NCI-H774 (cell line): ENCODE measurements at places on chromosomes 6 and 20.

GRCh38 chr6:117270055-117270842, 4.9 kb downstream of the VGLL2 start:
- DNase-seq = no peak

GRCh38 chr20:54219751-54220426, 12.0 kb downstream of the PFDN4 start:
- DNase-seq = peak; percentile 20

DNA sequence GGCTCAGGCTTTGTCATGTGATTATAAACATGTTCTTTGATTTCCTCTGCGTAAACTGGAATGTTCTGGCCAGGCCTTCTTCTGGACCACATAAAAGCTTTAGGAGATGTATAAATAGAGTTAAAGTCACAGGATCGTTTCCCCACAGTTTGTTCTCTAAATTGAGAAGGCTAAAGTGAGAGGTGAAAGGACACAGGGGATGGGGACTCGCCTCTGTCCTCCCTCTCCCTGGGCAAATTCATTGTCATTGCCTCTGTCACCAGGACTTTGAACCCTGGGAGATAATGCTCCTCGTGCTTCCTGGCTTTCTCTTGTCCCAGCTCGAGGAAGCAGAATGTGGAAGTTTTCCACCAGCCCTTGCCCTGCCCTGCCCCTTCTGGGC, 20.3 kb upstream of the ZFAND3 start:
- DNase-seq = no peak

DNA sequence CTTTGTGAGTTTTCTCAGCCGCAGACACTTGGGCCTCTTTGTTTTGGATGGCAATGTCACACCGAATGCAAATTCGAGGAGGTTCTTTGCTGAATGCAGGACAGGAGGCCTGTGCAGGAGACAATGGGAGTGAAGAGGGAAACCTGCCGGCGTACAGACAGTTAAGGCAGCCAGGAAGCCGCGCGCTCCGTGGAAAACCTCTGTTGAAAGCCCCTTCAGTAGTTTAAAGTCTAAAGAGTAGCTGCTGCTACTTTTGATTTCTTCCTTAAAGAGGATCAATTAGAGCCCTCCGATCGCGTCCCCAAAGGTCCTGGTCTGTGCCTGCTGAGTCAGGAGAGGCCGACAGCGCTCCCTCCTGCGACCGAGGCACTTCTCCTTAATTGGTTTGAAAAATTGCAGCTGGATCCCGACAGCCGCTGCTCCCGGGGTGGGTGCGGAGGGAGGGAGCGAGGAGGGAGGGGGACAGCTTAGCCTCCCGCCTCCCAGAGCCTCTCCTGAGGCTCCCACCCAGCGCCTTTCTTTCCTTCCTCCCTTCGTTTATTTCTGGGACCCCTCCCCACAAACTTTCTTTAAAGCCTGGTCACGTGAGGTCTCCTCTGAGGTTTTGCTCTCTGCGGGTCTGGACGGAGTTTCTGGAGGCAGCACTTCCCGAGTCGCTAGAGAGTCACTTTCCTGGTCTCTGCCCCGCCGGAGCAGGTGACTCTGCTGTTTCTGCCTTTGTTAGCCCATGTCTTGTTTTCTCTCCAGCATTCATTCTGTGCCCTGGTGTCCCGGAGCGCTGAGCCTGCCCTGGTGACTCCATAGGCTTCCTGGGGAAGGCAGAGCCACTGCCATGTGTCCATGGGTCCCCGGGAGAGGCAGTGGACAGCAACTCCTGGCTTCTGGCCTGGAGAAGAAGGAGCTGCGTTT, 22.3 kb upstream of the RPP40 start:
- peak; percentile 10 for DNase-seq

- DNase-seq = no peak
Observed at GRCh38 chr6:2378046-2378657, 132.7 kb upstream of the GMDS start.

DNA sequence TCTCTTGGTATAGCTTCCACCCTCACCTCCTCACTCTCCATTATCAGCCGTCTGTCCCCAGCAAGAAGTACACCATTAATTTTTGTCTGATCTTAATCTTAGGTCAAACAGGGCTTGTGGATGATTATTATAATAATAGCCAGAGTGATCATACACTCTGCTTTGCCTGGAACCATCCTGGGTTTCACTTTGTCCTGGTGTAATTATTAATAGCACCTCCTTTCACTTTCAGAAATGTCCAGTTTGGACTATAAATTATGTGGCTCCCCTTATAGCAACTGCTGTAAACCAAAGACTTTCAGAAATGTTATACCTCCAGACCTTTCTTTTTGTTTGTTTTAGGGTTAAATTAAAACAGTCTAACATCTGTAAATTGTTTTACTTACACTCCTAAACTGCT, 951 bp upstream of the TRIM31 start:
- DNase-seq = no peak

DNA sequence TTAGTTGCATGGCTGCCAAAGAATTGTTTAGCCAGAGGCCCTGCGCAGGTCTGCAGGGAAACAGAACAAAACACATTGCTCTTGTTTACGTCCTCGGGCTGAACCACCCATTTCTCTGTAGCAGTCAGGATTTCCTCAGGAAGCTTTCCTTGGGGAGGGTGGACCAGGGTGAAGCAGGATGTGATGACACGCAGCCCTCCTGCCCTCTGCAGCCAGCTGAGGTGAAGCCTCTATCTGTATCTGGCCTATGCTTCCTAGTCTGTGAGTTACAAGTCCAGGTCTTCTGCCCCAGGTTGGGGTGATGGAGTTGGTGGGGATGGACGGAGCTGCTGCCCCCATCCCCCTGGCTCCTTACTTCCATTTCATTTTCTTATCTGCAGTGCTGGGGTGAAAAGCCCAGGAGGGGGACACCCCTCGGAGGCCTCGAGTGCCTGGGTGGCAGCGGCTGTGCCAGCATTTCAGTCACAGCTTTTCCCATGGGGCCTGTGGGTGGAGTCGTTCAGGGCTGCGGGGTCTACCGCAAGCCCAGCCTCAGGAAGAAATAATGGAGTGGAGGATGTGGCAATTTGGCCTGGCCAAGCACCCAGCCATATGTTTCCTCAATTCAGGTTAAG, 24.9 kb downstream of the SASH1 start:
- DNase-seq = no peak

GRCh38 chr6:56440551-56440981, 193.2 kb upstream of the COL21A1 start:
- DNase-seq = no peak

GRCh38 chr6:10138917-10139316, 276.0 kb downstream of the TFAP2A start:
- DNase-seq = no peak

DNA sequence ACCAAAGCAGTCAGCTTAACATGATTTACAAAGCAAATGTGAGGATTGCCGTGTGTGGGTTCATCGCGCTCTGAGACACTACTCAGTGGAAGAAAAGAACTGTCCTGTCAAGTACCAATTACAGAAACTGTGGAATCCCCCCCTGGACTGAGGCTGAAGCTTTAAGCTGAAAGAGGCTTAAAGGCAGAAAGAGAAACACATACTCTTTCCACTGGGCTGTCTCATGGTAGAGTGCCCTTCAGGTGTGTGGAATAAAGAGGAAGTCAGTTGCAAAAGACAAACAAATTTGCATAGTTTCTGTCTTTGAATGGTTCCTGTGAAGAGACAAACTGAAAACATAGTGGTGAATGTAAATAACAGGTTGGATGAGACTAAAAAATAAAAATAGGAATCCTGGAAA, 560.4 kb upstream of the SYNCRIP start:
- DNase-seq = no peak

- no peak for DNase-seq
Observed at GRCh38 chr20:50798650-50799049, 3.8 kb downstream of the BCAS4 start.

DNA sequence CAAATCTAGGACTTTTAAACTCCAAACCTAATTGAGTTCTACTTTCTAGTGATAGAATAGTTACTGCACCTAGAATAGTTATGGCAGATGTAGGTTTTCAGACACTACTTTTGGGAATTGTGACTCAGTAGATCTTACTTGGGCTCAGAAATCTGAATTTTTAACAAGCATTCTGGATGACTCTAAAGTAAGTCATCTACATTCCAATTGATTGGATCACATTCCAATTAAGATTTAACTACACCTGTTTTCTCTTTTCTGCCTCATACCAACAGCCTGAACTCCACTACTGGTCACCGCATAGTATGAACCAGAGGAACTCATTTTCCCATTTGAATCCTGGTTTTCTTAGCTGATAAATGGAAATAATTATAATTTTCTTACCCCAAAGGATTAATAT, 49.5 kb upstream of the TFAP2D start:
- no peak for DNase-seq

- no peak for DNase-seq
Observed at GRCh38 chr20:24681634-24682495, 212.4 kb downstream of the SYNDIG1 start.

DNA sequence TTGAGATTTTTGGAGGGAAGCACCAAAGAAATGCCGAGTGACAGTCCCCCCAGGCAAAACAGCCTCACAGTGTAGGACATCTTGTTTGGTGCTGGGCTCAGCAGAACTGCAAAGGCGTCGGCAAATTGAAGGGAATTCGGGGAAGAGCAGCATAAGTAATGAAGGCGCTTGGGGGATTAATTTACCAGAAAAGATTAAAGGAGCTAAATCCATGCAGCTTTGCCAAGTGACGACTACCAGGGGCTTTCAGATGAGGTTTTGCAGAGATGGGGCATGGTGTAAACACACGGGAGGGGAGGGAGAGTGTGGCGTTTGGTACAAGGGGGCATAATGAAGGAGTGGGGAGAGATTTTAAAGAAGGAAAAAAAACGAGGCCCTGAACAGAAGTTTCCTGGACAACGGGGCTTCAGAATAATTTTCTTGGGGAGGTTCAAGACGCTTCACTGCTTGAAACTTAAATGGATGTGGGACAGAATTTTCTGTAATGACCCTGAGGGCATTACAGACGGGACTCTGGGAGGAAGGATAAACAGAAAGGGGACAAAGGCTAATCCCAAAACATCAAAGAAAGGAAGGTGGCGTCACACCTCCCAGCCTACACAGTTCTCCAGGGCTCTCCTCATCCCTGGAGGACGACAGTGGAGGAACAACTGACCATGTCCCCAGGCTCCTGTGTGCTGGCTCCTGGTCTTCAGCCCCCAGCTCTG, 45.4 kb upstream of the CDH22 start:
- DNase-seq = no peak

- DNase-seq = no peak
Observed at GRCh38 chr6:47788498-47788884, 6.7 kb downstream of the OPN5 start.

GRCh38 chr6:113788586-113788985, 68.6 kb upstream of the MARCKS start:
- DNase-seq = no peak

DNA sequence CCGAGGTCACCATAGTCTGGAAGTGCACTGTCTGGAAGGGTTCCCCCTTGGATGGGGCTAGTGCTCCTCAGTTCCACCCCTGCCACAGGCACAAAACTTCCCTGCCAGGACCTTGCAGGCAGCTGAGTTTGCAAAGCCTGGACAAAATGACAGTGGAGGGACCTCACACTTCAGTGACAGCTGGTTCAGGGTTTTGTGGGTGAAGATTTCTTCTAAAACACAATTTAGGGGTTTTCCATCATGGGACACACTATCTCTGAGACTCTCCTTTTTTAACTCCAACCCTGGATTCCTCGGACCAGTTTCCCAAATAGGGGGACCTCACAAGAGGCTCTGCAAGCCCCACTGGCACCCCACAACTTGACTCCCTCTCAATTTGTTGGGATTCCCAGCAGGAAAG, 33.6 kb upstream of the PREX1 start:
- DNase-seq = no peak

- DNase-seq = no peak
Observed at GRCh38 chr6:35082046-35082732, 59.0 kb downstream of the TCP11 start.

DNA sequence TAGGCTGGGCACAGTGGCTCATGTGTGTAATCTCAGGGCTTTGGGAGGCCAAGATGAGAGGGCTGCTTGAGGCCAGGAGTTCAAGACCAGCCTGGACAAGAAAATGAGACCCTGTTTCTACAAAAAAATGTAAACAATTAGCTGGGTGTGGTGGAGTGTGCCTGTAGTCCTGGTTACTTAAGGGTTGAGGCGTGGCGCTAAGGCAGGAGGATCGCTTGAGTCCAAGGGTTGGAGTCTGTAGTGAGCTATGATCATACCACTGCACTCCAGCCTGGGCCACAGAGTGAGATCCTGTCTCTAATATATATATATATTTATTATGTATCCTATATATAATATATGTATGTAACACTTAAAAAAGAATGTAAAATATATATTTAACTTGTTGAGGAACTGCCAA, 7.9 kb upstream of the ABRACL start:
- DNase-seq = no peak

- no peak for DNase-seq
Observed at GRCh38 chr20:25695532-25696370, 902 bp downstream of the ZNF337 start.

DNA sequence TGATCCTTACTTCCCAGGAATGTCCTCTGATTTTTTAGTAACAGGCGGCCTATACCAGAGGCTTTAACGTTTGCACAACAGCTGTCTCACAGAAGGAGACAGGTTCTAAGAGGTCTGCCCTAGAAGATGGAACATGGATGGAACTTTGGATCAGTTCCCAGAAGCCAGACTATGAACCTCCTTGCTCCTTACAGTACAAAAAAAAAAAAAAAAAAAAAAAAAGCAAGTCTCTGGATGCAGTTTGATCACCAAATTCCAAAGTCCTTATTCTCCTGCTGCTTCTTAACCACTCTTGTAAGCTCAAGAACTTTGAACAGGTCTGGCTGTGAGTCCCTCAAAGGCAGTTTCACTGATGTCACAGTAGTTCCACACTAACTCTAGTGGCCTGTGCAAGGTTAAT, 2.0 kb upstream of the TRMT11 start:
- DNase-seq = no peak

- DNase-seq = no peak
Observed at GRCh38 chr6:151869345-151869744, 61.9 kb downstream of the ESR1 start.

- DNase-seq = peak; percentile 36
Observed at GRCh38 chr20:17646209-17646960, 35.7 kb downstream of the RRBP1 start.

- DNase-seq = no peak
Observed at GRCh38 chr20:20089018-20089417, 36.7 kb downstream of the CFAP61 start.

GRCh38 chr20:34544109-34544796, 14.3 kb upstream of the MAP1LC3A start:
- DNase-seq = no peak

DNA sequence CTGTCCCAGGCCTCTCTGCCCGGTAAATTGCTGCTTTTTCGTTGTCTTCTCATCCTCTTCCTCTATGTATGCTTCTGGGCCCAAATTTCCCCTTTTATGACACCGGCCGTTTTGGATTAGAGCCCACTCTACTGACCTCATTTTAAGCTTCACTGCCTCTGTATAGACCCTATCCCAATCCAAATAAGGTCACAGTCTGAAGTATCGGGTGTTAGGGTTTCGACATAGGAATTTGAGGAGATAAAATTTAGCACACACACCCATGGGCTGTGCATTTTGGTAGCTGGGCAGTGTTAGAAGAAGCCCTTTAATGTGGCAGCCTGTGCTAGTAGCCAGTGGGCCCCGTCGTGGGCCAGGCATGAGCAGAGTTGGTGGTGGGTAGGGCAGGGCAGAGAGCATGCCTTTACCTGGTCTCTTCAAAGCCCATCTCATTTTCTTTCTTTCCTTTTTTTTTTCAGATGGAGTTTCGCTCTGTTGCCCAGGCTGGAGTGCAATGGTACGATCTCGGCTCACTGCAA, 27.9 kb upstream of the EZR start:
- no peak for DNase-seq

GRCh38 chr6:116624036-116624805, 7.9 kb downstream of the RSPH4A start:
- DNase-seq = no peak
